A549 treated with Hydrocortisone at 1 μM for 4 hours (cell line): ENCODE measurements at places on chromosomes 12 and 14. TPM values are rescaled to one million over a fixed set of nuclear protein-coding genes. Genes with fewer than 3 reads are reported as not detected.

The VRTN gene
- 0.03 TPM in 1 of 5 replicates, not detected in the others for total RNA-seq

The LGR5 gene
- total RNA-seq = 0.02 TPM in 1 of 5 replicates, not detected in the others

The TCL1B gene
- not detected in 5 replicates for total RNA-seq

The CLEC4E gene
- total RNA-seq = 0.09 to 0.37 TPM (median 0.36 TPM) in 5 replicates

The KRT86 gene
- 27.6 to 49.8 TPM (median 46.4 TPM) in 5 replicates for total RNA-seq

The ESYT1 gene
- 63.6 to 69.7 TPM (median 65.9 TPM) in 5 replicates for total RNA-seq

The PTPRR gene
- total RNA-seq = 0.21 to 0.46 TPM (median 0.36 TPM) in 5 replicates

The COX8C gene
- not detected in 5 replicates for total RNA-seq

The HPD gene
- 1.4 to 2.1 TPM (median 1.9 TPM) in 5 replicates for total RNA-seq

The C14orf132 gene
- 4.4 to 7.0 TPM (median 5.5 TPM) in 5 replicates for total RNA-seq

The FGD4 gene
- total RNA-seq = 12.4 to 23.0 TPM (median 18.2 TPM) in 5 replicates

The REP15 gene
- 0.18 to 0.63 TPM (median 0.35 TPM) in 5 replicates for total RNA-seq

The SLC5A8 gene
- not detected in 5 replicates for total RNA-seq

The CD69 gene
- not detected in 5 replicates for total RNA-seq

The USP44 gene
- 0.13 to 0.25 TPM (median 0.14 TPM) in 5 replicates for total RNA-seq

The NEUROD4 gene
- total RNA-seq = not detected in 5 replicates

The GAS2L3 gene
- total RNA-seq = 5.9 to 10.1 TPM (median 7.5 TPM) in 5 replicates

The CLEC1B gene
- total RNA-seq = not detected in 5 replicates

The TPH2 gene
- total RNA-seq = 0.10 TPM in 1 of 5 replicates, not detected in the others

The MLF2 gene
- 246 to 305 TPM (median 296 TPM) in 5 replicates for total RNA-seq

The MAP1LC3B2 gene
- 0.47 to 1.6 TPM (median 1.3 TPM) in 5 replicates for total RNA-seq

The TCL1A gene
- total RNA-seq = not detected in 5 replicates

The WNT1 gene
- total RNA-seq = 0.07 to 0.15 TPM (median 0.12 TPM) in 5 replicates

The TMEM52B gene
- total RNA-seq = 0.06 to 0.28 TPM (median 0.22 TPM) in 5 replicates

The SLC2A14 gene
- total RNA-seq = 0.35 to 0.63 TPM (median 0.39 TPM) in 5 replicates

The DYNC1H1 gene
- 192 to 225 TPM (median 206 TPM) in 5 replicates for total RNA-seq

The SRRM4 gene
- total RNA-seq = not detected in 5 replicates

The EXOC3L4 gene
- total RNA-seq = 1.0 to 2.8 TPM (median 1.7 TPM) in 5 replicates

The TAS2R30 gene
- 0.05 to 0.06 TPM in 2 of 5 replicates, not detected in the others for total RNA-seq

The GLT1D1 gene
- not detected in 5 replicates for total RNA-seq

The BHLHE41 gene
- total RNA-seq = 0.53 to 1.5 TPM (median 0.69 TPM) in 5 replicates

The ZDHHC22 gene
- 0.18 to 0.37 TPM (median 0.23 TPM) in 5 replicates for total RNA-seq

The PROX2 gene
- total RNA-seq = not detected in 5 replicates

The INF2 gene
- total RNA-seq = 89.2 to 127 TPM (median 116 TPM) in 5 replicates

The GOLGA5 gene
- total RNA-seq = 20.3 to 31.4 TPM (median 27.3 TPM) in 5 replicates

The PDE3A gene
- 2.1 to 4.0 TPM (median 3.2 TPM) in 5 replicates for total RNA-seq

The NINJ2 gene
- total RNA-seq = 0.43 to 0.69 TPM (median 0.60 TPM) in 5 replicates

The CSRP2 gene
- total RNA-seq = 19.5 to 21.3 TPM (median 20.3 TPM) in 5 replicates

The EID3 gene
- 5.5 to 8.8 TPM (median 6.1 TPM) in 5 replicates for total RNA-seq

The LETMD1 gene
- total RNA-seq = 22.0 to 29.0 TPM (median 24.4 TPM) in 5 replicates
